ENCODE measurements at places on chromosomes 1 and 21. TPM values are rescaled to one million over a fixed set of nuclear protein-coding genes. Genes with fewer than 3 reads are reported as not detected.
A peak's percentile ranks its signal among the peaks of the same experiment; 100 is the strongest.

DNA sequence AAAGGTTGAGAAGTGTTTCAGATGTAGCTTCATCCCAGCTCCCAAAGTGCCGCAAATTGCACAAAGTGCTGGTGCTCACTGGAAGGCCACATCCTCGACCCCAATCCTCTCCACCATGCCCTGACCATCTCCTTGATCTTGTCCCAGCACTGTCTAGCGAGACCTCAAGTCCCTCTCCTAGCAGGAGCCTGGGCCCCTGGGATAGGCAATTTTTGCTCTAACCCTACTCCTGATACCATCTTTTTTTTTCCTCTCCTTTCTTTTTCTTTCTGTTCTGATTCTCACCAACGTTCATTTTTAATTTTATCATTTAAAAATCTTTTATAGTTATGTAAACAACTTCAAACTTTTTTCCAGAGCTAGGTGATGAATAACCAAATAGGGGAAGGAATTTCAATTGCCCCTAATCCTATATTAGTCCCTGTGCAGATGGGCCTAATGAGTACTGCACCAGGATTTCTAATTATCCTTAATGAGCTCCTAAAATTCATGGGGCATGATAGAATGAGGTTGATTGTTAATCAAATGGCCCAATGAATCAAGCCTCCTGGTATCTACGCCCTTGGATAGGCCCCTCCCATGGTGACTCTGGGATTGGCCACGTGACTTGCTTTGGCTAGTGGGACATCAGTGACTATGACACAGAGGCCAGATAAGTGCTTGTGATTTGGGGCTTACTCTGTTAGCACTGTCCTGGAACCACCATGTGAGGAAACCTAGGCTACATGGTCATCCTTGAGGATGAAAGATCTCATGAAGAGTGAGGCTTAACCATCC is 41.5 kb upstream of the TENT5B start:
- DNase-seq: no peak

GRCh38 chr1:89953131-89953626 is 41.7 kb upstream of the ZNF326 start:
- DNase-seq: peak; percentile 66

- no peak for DNase-seq
Observed at GRCh38 chr1:163796394-163796821, 474.7 kb downstream of the NUF2 start.

- DNase-seq: no peak
Observed at GRCh38 chr1:210705086-210705485, 376.4 kb downstream of the HHAT start.

GRCh38 chr1:93638307-93638847 is 43.3 kb downstream of the BCAR3 start:
- no peak for DNase-seq

DNA sequence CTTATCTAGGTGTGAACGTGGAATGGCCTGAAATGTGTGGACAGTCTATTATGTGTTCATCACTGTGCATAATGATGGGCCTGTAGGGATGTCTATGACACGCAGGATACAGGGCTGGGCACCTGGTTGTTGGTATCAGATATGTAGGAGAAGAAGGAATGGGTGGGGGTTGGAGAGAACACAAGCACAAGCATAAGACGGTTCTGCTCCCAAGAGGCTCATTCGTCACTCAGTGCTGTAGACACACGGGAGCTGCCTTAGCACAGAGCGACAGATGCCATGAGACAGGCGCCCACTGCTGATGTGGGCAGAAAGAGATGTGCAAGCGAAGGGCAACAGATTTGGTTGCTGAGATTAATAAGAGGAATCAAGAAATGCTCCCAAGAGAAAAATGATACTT is 256.2 kb downstream of the DISC1 start:
- DNase-seq: no peak

GRCh38 chr21:27693376-27693775 is 726.5 kb upstream of the ADAMTS5 start:
- no peak for DNase-seq

DNA sequence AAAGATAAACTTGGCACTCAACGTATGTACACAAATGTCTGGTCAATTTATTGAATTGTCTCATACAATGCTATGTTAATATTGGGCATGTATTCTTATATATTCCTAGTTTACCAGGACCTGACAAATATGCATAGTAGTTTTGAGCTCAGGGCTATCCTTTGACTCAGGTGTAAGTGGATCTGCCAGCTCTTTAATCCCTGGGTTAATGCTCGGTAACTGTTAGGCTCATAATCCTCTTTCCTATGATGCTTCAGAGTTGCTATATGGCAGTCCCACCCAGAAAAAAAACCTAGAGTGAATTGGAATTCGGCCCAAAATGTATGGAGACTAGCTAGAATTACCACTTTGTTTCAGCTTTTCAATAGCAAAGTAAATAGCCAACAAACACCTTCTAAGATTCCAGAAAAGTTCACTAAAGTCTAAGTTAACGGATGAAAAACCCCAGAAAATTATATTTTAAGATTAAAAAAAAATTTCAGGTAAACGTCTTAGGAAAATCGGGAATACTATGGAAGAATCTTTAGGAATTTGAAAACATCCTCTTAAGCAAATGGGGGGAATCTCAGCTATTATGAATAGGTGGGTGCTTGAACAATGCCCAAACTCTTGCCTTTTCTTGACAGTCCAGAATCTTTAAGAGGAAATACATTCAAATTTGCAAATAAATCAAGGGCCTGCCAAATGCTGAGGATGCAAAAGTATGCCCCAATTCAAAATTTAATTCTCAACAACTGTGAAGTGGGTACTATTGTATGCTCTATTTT is 10.9 kb downstream of the H3-3A start:
- no peak for DNase-seq

GRCh38 chr21:36134803-36135390 is at the start of gene CBR3:
CBR3 (plus strand) TSS chr21:36135079; CDS start chr21:36135193, 114 bp downstream.
- DNase-seq: peak; percentile 65

GRCh38 chr1:233368789-233369130 is 41.2 kb downstream of the MAP3K21 start:
- no peak for DNase-seq

DNA sequence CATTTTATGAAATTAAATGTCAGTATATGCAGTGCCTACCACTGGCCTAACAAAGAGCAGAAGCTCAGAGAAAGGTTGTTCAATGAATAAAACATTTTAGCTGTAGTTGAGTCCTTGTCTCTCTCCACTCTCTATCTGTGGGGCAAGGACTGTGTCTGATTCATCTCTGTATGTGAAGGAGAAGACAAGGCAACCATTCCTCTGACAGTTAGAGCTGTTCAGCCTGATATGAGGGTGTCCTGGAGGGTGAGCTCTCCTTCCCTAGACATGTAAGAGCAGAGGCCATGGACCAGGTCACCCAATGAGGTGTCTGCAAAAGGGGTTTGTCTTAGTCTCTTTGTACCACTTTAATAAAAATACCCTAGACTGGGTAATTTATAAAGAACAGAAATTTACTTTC is 4.5 kb upstream of the PDZK1IP1 start:
- no peak for DNase-seq

- no peak for DNase-seq
Observed at GRCh38 chr1:216346526-216346925, 76.7 kb downstream of the USH2A start.

- DNase-seq: peak; percentile 17
Observed at GRCh38 chr1:15205586-15206346, 41.3 kb upstream of the FHAD1 start.

- DNase-seq: peak; percentile 65
Observed at GRCh38 chr1:186985889-186986491, 157.2 kb downstream of the PLA2G4A start.

DNA sequence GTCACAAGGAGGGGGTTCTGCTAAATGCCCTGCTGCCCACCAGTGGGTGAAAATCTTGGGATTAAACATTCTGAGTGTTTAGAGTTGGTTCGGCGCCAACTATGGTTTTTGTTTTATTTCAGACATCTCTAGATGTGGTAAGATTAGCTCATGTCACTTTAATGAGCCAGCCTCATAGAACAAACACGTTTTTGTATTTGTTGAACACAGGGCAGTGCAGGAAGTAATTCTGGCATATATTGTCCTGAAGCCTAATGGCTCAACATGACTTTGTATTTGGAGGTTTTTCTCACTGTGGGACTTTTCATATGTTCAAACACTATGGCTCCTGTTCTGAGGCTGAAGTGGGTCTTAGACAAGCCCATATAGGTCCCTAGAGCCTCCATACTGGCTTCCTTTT is 107.8 kb downstream of the NGF start:
- DNase-seq: no peak

GRCh38 chr1:227263869-227264268 is 54.4 kb downstream of the CDC42BPA start:
- DNase-seq: no peak

The IL22RA1 gene
- polyA plus RNA-seq: 1.4 TPM

The DCST1 gene
- not detected for polyA plus RNA-seq

The TMEM79 gene
- polyA plus RNA-seq: 3.9 TPM

The CDKN2C gene
- 16.6 TPM for polyA plus RNA-seq

The SWT1 gene
- polyA plus RNA-seq: 2.9 TPM

The SLC44A3 gene
- 35.2 TPM for polyA plus RNA-seq

The CD34 gene
- polyA plus RNA-seq: 69.4 TPM

The LRRC3 gene
- 0.60 TPM for polyA plus RNA-seq

The HAO2 gene
- polyA plus RNA-seq: 183 TPM

The CEP350 gene
- 2.8 TPM for polyA plus RNA-seq

The LDLRAD1 gene
- not detected for polyA plus RNA-seq

The RO60 gene
- polyA plus RNA-seq: 4.8 TPM

Data from kidney (tissue), 22 donors.